ENCODE measurements at places on chromosomes 3 and 15.

- peak; percentile 31 for DNase-seq
Measured at GRCh38 chr15:50148362-50148963, 29.4 kb upstream of the ATP8B4 start.

GRCh38 chr15:70212963-70213315, 115.2 kb upstream of the TLE3 start:
- no peak for DNase-seq

- peak; percentile 6 for DNase-seq
Measured at GRCh38 chr3:143596957-143597642, 251.2 kb downstream of the SLC9A9 start.

GRCh38 chr3:42377681-42378080, 32.7 kb downstream of the LYZL4 start:
- DNase-seq: no peak

DNA sequence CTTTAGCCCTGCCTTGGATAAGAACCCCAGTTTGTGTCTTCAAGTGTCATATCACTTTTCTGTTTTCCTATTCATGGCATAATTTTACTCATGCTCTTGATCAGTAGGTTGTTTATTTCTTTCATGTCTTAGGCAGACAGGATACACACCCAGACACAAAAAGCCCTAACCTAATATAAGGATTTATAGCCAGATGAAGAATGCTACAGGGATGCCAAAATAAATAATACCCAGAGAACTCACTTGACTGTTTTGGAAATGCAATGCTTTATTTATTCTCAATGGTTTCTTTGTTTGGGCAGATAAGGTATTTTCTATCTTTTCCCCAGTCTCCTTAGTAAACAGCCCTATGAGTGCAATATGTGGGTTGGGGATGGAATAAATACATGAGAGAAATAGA, 424.0 kb upstream of the PDZRN3 start:
- no peak for DNase-seq

DNA sequence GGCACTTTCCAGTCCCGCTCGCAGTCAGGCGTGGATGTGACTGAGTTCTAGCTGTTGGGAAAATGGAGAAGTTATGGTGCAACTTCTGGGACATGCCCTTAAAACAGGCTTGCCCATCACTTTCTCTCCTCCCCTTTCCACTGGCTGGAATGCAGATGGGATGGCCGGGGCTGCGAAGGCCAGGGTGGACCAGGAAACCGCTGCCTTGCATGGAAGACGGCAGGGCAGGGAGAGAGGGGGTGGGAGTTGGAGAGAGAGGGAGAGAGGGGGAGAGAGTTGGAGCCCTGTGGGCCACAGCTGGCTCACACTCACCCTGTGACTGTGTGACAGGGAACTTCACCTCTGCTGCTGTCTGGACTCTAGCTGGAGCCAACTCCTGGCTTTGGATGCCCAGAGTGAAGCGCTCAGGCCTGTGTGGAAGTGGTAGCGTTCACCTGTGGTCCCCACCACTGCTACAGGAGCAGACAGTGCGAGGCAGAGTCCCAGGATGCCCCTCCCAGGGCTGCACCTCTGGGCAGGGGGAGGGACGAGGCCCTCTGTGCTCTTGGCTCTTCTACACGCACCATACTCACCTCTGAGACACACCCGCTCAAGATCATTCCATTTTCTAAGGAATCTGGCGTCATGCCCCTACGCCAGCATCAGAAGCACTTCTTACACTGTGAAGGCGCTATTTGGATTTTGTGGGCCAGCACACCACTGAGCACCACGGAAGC, 36.6 kb downstream of the KLHL25 start:
- no peak for DNase-seq

DNA sequence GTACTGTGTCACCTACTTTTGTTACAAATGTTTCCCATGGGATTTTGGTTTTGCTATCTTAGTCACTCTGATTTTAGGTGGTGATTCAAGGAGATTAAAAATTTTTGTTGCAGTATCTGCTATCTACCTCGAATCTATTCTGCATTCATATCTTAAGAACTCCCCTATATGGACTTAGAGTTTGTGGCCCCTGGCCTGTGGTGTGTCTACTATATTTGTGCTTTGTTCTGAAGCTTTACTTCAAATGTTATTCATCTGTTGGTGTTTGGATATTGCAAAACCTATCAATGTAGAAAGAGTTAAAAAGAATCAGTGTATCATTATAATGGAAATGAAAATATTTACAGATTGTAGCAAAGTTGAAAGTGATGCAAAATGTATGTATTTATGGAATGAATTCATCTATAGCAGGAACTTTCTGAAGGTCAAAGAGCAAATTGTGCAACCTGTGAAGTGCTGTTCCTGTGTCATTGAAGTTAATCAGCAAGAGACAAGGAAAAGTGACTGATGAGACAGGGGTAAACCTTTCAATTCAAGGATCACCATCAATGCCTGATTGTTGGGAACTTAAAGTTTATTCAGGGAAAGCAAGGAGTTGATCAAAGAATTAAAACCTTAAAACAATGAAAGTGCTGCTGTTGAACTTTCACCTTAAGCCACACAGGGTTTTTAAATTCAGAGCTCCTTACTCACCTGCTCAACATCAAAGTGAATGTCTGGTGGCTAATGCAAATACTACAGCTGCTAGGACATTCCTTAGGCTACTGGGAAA, 71.0 kb downstream of the SLMAP start:
- DNase-seq: no peak
